ENCODE measurements at places on chromosomes 4 and X.

GRCh38 chr4:15893962-15894361, 44.6 kb downstream of the FGFBP1 start:
- no peak for DNase-seq
- H3K27ac ChIP-seq: no peak overlapping the region
- no peaks in the 10 kb centered on the region for H3K36me3 ChIP-seq
- peaks cover 8% of the 10 kb centered on the region for H3K27me3 ChIP-seq

GRCh38 chr4:78618436-78618835, 66.9 kb downstream of the ANXA3 start:
- H3K36me3 ChIP-seq: no peaks in the 10 kb centered on the region
- no peaks in the 10 kb centered on the region for H3K27me3 ChIP-seq
- H3K4me3 ChIP-seq: no peak overlapping the region
- peaks cover 17% of the 10 kb centered on the region for H3K4me1 ChIP-seq

- H3K27me3 ChIP-seq: no peaks in the 10 kb centered on the region
- no peak overlapping the region for H3K27ac ChIP-seq
- H3K4me1 ChIP-seq: no peaks in the 10 kb centered on the region
- no peak for DNase-seq
Observed at GRCh38 chrX:137234651-137235402, 201.0 kb upstream of the GPR101 start.

DNA sequence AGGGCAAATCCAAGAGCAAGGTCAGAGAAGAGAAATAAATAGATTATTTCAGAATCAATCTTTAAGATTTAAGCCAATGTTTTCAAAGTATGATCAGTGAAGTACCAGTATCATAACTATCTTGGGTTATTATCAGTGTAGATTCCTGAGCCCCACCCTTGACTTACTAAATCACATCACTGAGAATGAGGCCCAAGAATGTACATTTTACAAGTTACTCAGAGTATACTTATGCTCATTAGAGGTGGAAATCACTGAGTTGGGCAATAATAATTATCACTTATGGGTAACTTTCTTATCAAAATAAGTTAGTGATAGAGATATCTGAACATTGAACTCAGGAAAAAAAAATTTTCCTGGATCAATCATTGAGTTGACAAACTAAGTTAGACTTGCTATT, 121.6 kb upstream of the NOCT start:
- no peak for DNase-seq
- no peak overlapping the region for H3K27ac ChIP-seq
- no peak overlapping the region for H3K4me3 ChIP-seq
- H3K4me1 ChIP-seq: peaks cover 3% of the 10 kb centered on the region
- H3K27me3 ChIP-seq: peaks cover 5% of the 10 kb centered on the region

GRCh38 chr4:680091-680490, 5.7 kb downstream of the MYL5 start:
- H3K36me3 ChIP-seq: no peaks in the 10 kb centered on the region
- peaks cover 2% of the 10 kb centered on the region for H3K27me3 ChIP-seq
- H3K27ac ChIP-seq: no peak overlapping the region
- no peak overlapping the region for H3K4me3 ChIP-seq
- DNase-seq: no peak
- peaks cover 32% of the 10 kb centered on the region for H3K4me1 ChIP-seq

- H3K27ac ChIP-seq: no peak overlapping the region
- no peaks in the 10 kb centered on the region for H3K27me3 ChIP-seq
- H3K4me1 ChIP-seq: no peaks in the 10 kb centered on the region
- no peak overlapping the region for H3K4me3 ChIP-seq
Observed at GRCh38 chrX:63275127-63275526, 76.0 kb downstream of the SPIN4 start.

DNA sequence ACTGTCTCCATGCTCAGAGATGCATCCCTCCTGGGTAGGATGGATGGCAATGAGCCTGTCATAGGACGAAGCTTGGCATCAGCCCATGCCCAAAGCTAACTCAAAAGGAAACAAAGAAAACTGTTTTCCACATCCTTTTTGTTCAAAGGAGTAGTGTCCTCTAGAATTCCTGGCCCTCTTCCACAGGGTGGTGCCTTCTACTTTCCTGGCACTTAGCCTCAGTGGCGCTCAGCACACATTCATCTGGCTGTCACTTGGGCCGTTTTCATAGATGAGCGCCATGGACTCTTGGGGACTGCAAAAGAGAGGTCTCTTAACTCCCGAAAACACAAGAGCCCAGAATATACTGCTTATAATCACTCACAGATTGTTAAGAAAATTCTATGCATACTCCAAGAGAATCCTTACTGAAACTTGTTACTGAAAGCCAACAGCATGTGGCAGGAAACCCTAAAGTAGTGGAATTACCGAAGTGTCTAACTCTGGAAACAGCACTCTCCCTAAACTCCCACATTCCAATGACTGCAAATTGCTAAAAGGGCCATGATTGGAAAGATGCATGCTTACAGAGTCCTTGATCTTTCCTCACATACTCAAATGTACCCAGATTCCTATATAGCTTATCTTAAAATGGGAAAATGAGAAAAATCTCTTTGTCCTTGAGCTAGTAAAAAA, 110.0 kb downstream of the HS6ST2 start:
- H3K27me3 ChIP-seq: no peaks in the 10 kb centered on the region
- no peak overlapping the region for H3K4me3 ChIP-seq
- no peak for DNase-seq
- no peak overlapping the region for H3K27ac ChIP-seq
- no peaks in the 10 kb centered on the region for H3K36me3 ChIP-seq
- no peaks in the 10 kb centered on the region for H3K4me1 ChIP-seq

DNA sequence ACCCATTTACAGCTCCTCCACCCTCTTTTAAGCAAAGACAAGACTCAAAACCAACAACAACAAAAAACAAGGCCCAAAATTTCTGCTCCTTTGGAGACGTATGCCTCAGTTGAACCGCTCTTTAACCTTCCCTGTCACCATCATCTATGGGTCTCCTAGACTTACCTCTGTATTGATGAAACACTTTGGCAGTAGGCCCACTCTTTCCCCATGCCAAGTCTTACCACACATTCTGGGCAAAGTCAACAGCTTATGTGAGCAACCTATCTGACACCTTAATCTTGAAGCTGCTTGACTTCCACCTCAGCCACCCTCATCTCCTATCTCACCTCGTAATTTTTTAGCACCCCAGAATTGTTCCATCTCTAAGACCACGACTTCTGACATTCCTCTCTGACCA, 99.7 kb upstream of the CXorf66 start:
- H3K27ac ChIP-seq: no peak overlapping the region
- H3K4me3 ChIP-seq: no peak overlapping the region
- no peaks in the 10 kb centered on the region for H3K4me1 ChIP-seq
- DNase-seq: no peak
- H3K27me3 ChIP-seq: peaks cover 1% of the 10 kb centered on the region

- DNase-seq: no peak
- peaks cover 11% of the 10 kb centered on the region for H3K27me3 ChIP-seq
- H3K36me3 ChIP-seq: no peaks in the 10 kb centered on the region
- no peak overlapping the region for H3K27ac ChIP-seq
- H3K4me1 ChIP-seq: no peaks in the 10 kb centered on the region
Observed at GRCh38 chr4:185717377-185717741, 94.6 kb downstream of the SORBS2 start.

DNA sequence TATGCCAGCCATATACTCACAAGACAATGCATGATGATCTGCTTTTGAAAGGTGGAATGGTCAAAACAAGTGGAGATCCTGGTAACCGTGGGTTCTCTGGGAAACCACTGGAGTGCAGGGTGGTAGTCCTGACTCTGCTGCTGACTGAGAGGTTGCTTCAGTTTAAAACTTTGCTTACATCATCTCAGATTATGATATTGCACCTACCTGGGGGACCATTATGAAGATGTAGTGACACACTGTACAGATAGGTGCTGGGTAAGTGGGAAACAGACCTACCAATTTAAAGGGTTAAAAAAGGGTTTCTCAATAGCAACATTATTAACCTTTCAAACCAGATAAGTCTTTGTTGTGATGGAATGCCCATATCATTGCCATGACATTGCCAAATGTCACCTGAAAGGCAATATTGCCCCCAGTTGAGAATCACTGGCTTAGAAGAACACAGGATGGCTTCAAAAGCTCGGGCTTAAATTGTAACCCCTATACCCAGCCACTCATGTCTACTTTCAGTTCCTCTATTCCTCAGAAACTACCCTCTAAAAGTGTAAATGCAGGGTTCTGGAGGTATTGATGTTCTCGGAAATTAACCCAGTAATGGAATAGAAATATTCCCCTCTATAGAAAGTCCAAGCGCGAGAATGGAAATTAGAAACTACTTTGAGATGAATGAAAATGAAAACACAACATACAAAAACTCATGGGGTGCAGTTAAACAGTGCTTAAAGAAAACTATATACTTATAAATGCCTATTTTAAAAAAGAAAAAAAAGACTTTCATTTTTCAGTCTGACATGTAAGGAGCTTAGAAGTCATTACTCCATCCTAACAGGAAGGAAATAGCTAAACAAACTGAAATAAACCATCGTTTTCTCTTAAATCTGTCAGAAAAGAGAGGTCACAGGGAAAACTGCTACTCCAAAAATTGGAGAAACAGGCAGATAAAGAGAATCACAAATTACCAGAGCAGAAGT, 65.8 kb downstream of the ARHGEF6 start:
- peaks cover 2% of the 10 kb centered on the region for H3K36me3 ChIP-seq
- DNase-seq: no peak
- peak overlapping the region; percentile 70 for H3K4me3 ChIP-seq

DNA sequence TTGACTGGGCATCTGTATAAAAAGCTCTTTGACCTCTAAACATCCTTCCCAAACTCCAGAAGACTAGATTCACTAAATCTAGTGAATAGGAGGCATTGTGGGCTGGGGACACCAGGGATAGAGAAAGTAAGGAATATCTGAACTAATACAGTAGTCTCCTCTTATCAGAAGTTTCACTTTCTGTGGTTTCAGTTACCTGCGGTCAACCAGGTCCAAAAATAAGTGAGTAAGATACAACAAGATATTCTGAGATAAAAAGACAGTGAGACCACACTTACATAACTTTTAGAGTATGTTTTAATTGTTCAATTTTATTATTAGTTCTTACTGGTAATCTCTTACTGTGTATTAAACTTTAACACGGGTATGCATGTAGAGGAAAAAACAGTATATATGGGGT, 376.5 kb downstream of the HNRNPD start:
- H3K27me3 ChIP-seq: peaks cover 1% of the 10 kb centered on the region
- no peak overlapping the region for H3K27ac ChIP-seq
- DNase-seq: no peak
- H3K4me1 ChIP-seq: no peaks in the 10 kb centered on the region
- H3K36me3 ChIP-seq: no peaks in the 10 kb centered on the region

DNA sequence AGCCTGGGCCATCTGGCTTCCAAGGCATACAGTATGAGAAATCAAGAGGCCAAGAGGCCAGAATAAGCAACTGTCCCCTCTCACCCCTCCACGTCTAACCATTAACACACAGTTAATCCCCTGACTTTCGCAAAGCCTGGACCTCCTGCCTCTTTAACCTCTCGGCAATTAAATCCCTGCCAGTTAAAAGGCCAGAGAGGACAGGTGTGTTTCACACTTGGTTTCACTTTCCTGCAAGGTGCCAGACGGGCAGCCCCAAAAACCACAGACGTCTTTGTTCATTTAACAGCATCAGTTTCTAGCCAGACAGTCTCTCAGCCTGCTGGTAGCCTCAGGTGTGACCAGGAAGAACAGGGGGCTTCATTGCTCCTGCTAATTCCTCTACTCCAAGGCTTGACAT, 91.1 kb upstream of the KIT start:
- no peaks in the 10 kb centered on the region for H3K36me3 ChIP-seq
- DNase-seq: no peak
- no peak overlapping the region for H3K27ac ChIP-seq
- no peak overlapping the region for H3K4me3 ChIP-seq

DNA sequence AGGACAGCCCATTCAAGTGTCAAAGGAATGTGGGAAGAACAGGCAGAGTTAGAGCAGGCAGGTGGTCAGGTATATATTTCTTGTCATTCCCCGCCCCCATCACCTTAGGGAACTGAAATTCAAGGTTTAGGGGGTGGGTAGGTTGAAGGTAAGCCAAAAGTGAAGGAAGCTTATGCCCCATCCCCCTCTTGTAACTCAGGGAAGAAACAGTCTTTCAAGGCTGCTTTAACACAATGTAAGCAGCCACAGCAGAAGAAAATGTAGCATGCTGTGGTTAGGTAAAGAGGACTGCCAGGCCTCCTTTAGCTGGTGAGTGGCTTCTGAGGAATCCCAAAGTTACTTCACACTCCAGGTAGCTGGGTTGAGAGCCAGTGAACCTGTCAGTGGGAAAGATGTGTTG, 122.3 kb downstream of the RS1 start:
- no peak for DNase-seq
- H3K27me3 ChIP-seq: no peaks in the 10 kb centered on the region
- H3K36me3 ChIP-seq: peaks cover 2% of the 10 kb centered on the region

DNA sequence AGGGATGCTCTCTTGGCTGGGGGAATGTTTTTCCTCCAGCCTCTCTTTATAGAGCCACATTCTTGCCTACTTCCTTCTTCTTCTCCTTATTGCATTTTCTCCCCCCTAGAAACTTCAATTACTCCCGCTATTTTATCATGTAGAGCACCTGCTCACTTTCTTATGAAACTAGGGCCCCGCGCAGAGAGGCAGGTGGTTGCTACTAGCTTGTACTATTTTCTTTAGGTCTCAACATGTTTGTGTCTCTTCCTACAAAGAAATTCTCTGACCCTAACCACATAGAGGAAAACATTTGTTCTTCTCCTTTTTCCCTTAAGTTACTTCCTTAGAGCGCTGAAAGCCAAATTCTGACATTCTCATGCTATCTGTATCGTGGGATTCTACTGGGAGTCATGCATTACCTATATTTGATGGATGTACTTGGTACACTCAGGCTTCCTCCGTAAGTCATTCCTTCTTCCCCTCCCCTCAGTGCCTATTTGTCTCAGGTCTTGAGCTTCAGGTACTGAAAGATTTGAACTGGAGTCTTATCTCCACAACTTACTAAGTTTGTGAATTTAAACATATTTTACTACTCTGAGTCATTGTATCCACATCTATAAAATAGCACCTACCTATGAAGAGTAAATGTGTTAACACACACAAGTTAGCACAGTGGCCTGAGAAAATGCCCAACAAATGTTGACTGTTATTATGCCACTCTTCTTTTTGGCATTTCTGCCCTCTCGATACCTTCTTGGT, 159.1 kb upstream of the LEF1 start:
- no peaks in the 10 kb centered on the region for H3K36me3 ChIP-seq
- H3K27ac ChIP-seq: no peak overlapping the region
- peaks cover 2% of the 10 kb centered on the region for H3K27me3 ChIP-seq
- peaks cover 3% of the 10 kb centered on the region for H3K4me1 ChIP-seq
- no peak for DNase-seq

GRCh38 chrX:150018931-150019361, 80.7 kb upstream of the EOLA2 start:
- H3K4me1 ChIP-seq: no peaks in the 10 kb centered on the region
- no peak for DNase-seq
- peaks cover 6% of the 10 kb centered on the region for H3K36me3 ChIP-seq
- no peaks in the 10 kb centered on the region for H3K27me3 ChIP-seq
- H3K4me3 ChIP-seq: no peak overlapping the region

All from memory B cell (primary cell).